ENCODE measurements at places on chromosomes 13 and 19. TPM values are rescaled to one million over a fixed set of nuclear protein-coding genes. Genes with fewer than 3 reads are reported as not detected.

GRCh38 chr13:99074693-99075092 lies 96.8 kb upstream of the DOCK9 start:
- no peak for DNase-seq
- no peak overlapping the region for H3K27ac ChIP-seq
- no peaks in the 10 kb centered on the region for H3K36me3 ChIP-seq
- H3K27me3 ChIP-seq: no peaks in the 10 kb centered on the region
- no peak overlapping the region for H3K4me3 ChIP-seq

GRCh38 chr19:7819337-7819736 lies 10.7 kb upstream of the EVI5L start:
- no peak overlapping the region for H3K4me3 ChIP-seq
- no peak for DNase-seq
- H3K36me3 ChIP-seq: no peaks in the 10 kb centered on the region
- no peak overlapping the region for H3K27ac ChIP-seq

The UBE2S gene
- 116 TPM for total RNA-seq

DNA sequence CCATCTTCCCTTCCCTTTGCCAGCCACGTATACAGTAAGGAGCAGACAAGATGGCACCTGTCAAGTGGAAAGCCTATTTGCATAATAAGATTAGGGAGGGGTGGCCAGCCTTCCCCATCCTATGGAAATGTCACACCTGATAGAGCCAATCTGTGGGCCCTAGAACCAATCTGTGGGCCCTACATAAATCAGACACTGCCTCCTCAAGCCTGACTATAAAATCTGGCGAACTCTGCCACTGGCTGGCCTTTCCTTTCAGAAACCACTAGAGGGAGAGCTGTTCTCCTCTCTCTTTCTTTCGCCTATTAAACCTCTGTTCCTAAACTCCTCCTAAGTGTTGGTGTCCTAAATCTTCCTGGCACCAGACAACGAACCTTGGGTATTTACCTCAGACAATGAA lies 231.5 kb upstream of the KLHL1 start:
- H3K4me3 ChIP-seq: no peak overlapping the region
- DNase-seq: no peak
- no peaks in the 10 kb centered on the region for H3K4me1 ChIP-seq
- H3K27ac ChIP-seq: no peak overlapping the region
- no peaks in the 10 kb centered on the region for H3K27me3 ChIP-seq

The KLK4 gene
- not detected for total RNA-seq

DNA sequence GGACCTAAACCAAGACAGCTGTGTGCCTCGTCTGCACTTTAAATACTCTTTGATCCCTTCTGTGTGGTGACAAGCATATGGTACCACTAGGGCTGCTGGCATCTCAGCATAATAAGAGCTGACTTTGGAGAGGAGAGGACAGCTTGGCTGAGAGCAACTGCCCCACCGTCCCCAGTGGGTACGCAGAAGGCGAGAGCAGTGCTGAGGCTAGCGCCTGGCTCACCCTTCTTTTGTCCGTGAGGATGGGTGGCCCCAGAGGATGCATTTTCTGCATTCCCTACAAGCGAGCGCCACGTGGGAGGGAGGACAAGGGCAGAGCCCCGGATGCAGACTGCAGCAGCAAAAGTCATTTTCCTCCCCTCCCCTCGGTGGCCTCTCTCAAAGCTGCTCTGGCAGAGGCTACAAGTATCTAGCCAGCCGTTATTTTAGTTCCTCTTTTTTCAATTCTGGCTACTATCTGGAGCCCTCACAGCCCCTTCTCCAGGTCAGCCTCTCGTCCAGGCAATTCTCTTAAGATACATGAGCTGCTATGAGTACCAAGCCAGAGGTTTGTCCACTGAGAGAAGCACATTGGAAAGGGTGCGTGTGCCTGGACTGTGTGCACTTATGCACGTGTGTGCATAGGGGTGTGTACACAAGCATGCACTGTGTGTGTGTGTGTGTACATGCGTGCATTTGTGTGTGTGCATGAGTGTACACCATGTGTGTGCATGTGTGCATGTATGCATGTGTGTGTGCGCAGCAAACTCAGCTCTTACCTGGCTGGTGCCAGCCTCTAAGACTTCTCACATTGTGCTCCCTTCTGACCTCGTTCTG lies 51.3 kb downstream of the RAB20 start:
- no peaks in the 10 kb centered on the region for H3K4me1 ChIP-seq
- DNase-seq: no peak
- peaks cover 68% of the 10 kb centered on the region for H3K36me3 ChIP-seq
- no peak overlapping the region for H3K27ac ChIP-seq

GRCh38 chr13:84651288-84651687 lies 769.0 kb upstream of the SLITRK1 start:
- no peaks in the 10 kb centered on the region for H3K4me1 ChIP-seq
- no peak overlapping the region for H3K4me3 ChIP-seq
- H3K36me3 ChIP-seq: no peaks in the 10 kb centered on the region
- no peaks in the 10 kb centered on the region for H3K27me3 ChIP-seq
- H3K27ac ChIP-seq: peak overlapping the region; percentile 59

DNA sequence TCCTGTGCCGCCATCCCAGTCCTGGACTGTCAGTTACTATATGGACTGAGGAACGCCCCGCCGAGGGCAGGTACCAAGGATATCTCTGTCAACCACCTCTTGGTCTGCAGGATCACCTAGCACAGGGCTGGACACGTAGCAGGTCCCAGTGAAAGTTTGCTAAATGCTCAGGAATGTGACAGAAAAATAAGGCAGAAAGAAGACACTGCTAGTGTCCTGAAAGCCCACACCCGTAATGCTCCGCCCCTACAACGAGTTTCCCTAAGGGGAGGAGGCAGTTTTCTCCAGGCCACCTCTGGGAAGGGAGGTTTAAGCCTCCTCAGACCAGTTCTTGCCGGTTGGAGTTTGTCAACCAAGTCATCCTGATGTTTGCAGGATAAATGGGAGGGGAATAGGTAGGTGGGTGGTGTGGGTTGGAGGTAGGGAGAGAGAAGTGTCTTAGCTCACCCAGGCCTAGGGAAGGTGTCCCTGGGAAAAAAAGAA lies 1.7 kb upstream of the SERTAD3 start:
- H3K27me3 ChIP-seq: no peaks in the 10 kb centered on the region
- no peak overlapping the region for H3K27ac ChIP-seq
- no peak for DNase-seq
- peaks cover 16% of the 10 kb centered on the region for H3K4me1 ChIP-seq

The SYDE1 gene
- total RNA-seq: 46.6 TPM

GRCh38 chr13:113928685-113929627 lies 44.9 kb downstream of the C13orf46 start:
- no peaks in the 10 kb centered on the region for H3K27me3 ChIP-seq
- H3K27ac ChIP-seq: peak overlapping the region; percentile 5
- peak; percentile 51 for DNase-seq
- H3K36me3 ChIP-seq: no peaks in the 10 kb centered on the region
- H3K4me1 ChIP-seq: peaks cover 7% of the 10 kb centered on the region
- H3K4me3 ChIP-seq: no peak overlapping the region

GRCh38 chr19:13212759-13213330 lies 62.6 kb downstream of the IER2 start:
- DNase-seq: no peak
- H3K4me1 ChIP-seq: no peaks in the 10 kb centered on the region
- no peak overlapping the region for H3K27ac ChIP-seq
- H3K27me3 ChIP-seq: no peaks in the 10 kb centered on the region
- H3K36me3 ChIP-seq: no peaks in the 10 kb centered on the region
- H3K4me3 ChIP-seq: no peak overlapping the region

- H3K27me3 ChIP-seq: peaks cover 4% of the 10 kb centered on the region
- peaks cover 10% of the 10 kb centered on the region for H3K4me1 ChIP-seq
- H3K27ac ChIP-seq: no peak within 1 kb of the TSS
- no peak within 1 kb of the TSS for H3K4me3 ChIP-seq
- H3K36me3 ChIP-seq: no peaks in the 10 kb centered on the region
Measured at GRCh38 chr19:3708207-3708931, at the start of gene TJP3. TSS of gene TJP3 (plus strand) at chr19:3708384. CDS start at chr19:3728433, 20,049 bp downstream.

DNA sequence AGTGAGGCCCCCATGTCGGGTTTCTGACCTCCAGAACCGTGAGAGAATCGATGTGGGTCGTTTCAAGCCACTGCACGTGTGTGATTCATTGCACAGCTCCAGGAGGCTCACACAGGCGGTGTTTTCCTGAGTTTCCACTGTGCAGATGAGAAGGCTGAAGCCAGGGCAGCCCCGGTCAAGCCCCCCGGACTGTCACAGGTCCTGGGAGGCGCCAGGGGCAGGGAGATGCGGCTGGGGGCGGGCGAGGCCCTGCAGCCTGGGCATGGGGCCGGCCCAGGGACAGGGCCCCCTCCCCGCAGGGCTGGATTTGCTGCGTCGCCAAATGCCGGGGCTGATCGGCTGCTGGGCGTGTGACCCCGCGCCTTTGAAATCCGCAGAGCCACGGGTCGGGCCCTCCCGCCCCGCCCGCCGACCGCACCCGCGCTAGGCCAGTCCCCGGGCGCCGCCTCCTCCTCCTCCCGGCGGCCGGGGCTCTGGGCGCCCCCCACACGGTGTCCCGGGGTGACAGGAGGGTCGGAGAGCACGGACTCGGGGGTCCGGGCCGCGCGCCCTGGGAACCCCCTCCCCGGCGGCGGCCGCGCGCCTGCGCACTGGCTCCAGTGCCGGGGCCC lies 9.9 kb upstream of the MKNK2 start:
- DNase-seq: peak; percentile 51
- H3K36me3 ChIP-seq: no peaks in the 10 kb centered on the region
- no peaks in the 10 kb centered on the region for H3K27me3 ChIP-seq
- peak overlapping the region; percentile 92 for H3K27ac ChIP-seq

DNA sequence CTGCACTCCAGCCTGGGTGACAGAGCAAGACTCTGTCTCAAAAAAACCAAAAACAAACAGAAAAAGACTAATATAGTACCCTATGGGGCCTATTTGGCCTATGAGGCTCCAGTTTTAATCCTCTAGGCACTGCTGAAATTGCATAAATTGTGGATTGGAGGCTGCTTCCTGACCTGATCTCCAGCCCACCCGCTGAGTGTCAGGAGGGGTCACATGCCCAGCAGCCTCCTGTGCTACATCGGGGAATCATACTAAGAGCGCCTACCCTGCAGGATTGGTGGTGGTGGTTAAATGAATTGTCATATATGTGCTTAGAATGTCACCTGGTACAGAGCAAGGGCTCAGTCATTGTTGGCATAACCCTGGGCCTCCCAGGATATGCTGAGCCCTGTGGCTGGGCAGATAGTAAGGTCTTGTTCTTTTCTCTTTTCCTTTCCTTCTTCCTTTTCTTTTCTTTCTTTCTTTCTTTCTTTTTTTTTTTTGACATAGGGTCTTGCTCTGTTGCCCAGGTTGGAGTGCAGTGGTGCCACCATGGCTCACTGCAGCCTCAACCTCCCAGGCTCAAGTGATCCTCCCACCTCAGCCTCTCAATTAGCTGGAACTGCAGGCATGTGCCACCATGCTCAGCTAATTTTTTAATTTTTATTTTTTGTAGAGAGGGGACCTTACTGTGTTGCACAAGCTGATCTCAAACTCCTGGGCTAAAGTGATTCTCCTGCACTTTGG lies 31.3 kb downstream of the LTBP4 start:
- H3K27ac ChIP-seq: peak overlapping the region; percentile 45
- no peak overlapping the region for H3K4me3 ChIP-seq
- DNase-seq: no peak
- H3K27me3 ChIP-seq: no peaks in the 10 kb centered on the region
- peaks cover 2% of the 10 kb centered on the region for H3K36me3 ChIP-seq
- H3K4me1 ChIP-seq: peaks cover 16% of the 10 kb centered on the region

The IFNL1 gene
- total RNA-seq: 0.52 TPM

DNA sequence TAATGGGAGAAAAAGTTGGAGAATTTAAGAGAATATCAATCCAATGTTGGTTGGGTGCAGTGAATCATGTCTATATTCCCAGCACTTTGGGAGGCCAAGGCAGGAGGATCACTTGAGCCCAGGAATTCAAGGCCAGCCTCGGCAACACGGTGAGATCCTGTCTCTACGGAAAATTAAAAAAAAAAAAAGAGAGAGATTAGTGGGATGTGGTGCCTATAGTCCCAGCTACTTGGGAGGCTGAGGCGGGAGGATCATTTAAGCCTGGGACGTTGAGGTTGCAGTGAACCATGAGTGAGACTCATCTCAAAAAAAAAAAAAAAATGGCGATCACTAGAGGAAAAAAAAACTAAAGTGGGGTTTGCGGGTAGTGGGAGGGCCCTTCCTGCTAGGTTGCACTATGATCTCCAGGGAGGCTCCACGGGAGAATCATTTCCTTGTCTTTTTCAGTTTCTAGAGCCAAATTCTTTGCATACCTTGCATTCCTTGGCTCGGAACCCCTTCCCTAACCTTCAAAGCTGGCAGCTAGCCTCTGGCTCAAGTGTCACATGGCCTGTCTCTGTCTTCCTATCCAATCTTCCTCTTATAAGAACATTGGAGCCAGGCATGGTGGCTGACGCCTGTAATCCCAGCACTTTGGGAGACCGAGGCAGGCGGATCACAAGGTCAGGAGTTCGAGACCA lies 5.8 kb upstream of the ERCC2 start:
- H3K27me3 ChIP-seq: no peaks in the 10 kb centered on the region
- H3K36me3 ChIP-seq: no peaks in the 10 kb centered on the region
- peaks cover 12% of the 10 kb centered on the region for H3K4me1 ChIP-seq
- H3K4me3 ChIP-seq: no peak overlapping the region
- peak overlapping the region; percentile 80 for H3K27ac ChIP-seq
